ENCODE measurements at places on chromosomes 13 and 19.

DNA sequence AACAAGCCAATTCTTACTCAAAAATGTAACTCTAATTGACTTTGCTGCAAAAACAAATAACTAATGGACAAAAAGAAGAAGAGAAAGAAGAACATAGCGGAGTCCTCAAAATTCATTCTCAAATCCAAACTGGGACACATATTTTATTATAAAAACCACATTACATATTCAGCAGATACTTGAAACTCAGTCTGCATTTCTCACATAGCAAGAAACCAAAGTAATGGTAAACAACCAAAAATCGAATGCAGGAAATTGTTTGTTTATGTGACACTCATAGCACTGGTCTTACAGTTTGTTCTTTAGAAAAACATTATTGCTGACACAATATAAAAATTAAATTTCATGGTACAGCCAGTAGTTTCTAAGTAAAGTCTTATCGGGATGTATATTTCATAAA, 789.8 kb downstream of the SLITRK6 start:
- no peak for DNase-seq

GRCh38 chr13:87894059-87894458, 222.9 kb downstream of the SLITRK5 start:
- no peak for DNase-seq

GRCh38 chr19:44785271-44785670, 7.6 kb downstream of the CBLC start:
- no peak for DNase-seq

DNA sequence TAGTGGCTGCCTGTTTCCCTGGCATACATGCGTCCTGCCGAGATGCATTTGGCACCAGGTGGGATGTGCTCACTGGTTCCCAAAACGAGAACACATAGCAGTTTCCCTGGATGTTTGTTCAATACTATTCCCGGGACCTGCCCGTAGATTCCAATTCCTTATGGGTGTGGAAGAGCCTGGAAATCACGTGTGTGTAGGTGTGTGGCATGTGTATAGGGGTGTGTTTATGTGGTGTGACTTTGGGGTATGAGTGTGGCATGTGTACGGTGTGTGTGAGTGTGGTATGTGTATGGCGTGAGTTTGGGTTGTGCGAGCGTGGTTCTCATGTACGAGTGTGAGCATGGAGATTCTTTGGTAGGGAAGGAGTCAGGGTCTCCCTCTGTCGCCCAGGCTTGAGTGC, 2.9 kb upstream of the F7 start:
- no peak for DNase-seq

GRCh38 chr19:35478794-35479677, 11.2 kb downstream of the KRTDAP start:
- no peak for DNase-seq

GRCh38 chr19:7690779-7691258, 10.2 kb downstream of the TRAPPC5 start:
- DNase-seq = no peak
